AG04450 (cell line): ENCODE measurements at places on chromosomes 2 and 18.

- no peak for DNase-seq
These were observed 251.8 kb upstream of the NETO1 start for GRCh38 chr18:73119574-73119973.

GRCh38 chr2:6982934-6983589, 65.8 kb downstream of the RNF144A start:
- no peak for DNase-seq

GRCh38 chr2:217273162-217273561, 413.3 kb upstream of the TNP1 start:
- no peak for DNase-seq

GRCh38 chr2:152846697-152847470, 128.5 kb downstream of the ARL6IP6 start:
- no peak for DNase-seq

- DNase-seq: no peak
These were observed 142.0 kb downstream of the COL6A3 start for GRCh38 chr2:237271698-237272652.

DNA sequence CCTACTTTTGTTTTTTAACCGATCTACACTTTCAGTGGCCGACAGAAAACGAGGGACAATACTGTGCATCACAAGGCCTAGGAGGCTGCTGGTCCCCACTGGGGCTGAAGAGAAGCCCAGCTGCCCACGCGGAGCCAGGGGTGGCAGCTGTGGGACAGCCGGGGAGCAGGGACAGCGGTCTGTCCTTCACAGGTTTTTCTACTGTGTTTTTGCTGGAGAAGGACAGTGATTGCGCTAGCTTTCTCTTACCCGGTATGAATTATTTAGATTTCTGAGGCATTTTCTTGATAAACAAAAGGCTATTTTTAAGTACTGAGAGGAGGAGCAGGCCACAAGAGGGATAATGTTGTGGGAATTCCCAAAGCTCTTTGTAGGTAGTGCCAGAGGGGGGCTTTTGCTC, 219.8 kb downstream of the ATAD2B start:
- peak; percentile 15 for DNase-seq

GRCh38 chr2:216777637-216778273, 82.1 kb downstream of the TNP1 start:
- DNase-seq: no peak

DNA sequence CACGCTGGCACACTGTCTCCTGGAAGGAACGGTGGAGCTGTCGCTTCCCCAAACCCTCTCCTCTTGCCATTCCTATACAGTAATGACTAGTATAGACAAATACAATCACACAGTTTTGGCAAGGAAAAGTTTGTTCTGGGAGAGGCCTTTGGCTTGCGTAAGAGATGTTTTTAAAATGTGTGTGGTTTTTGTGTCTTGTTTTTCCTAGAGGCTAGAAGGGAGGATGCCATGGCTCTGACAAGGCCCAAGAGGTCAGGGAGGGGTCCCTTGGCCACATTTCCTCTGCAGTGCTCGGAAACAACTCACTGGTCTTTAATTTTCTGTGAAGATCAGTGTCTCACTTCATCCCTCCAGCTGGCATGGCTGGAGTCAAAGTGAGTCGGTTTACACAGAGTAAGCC, 195.9 kb downstream of the SH3RF3 start:
- peak; percentile 92 for DNase-seq

DNA sequence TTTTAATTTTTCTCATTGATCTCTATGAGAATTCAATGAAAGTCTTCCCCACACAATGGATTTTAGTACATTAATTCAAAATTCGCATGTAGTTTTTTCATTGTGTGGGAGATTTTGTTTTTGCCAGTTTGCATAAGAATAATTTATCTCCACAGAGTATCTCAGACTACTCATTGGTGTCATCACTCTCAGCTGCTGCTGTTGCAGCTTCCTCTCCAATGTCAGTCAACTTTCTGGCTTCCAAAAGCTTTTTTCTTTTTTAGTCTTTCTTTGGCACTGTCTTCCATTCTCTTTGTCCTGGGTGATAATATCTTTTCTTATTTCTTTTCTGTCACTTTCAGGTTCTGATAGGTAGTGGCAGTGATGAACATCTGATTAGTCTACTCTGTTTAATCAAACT, 50.5 kb downstream of the PTRHD1 start:
- no peak for DNase-seq

- no peak for DNase-seq
These were observed 31.6 kb downstream of the B3GNT2 start for GRCh38 chr2:62227386-62228075.

GRCh38 chr2:171154348-171154747, 6.3 kb downstream of the TLK1 start:
- DNase-seq: no peak

DNA sequence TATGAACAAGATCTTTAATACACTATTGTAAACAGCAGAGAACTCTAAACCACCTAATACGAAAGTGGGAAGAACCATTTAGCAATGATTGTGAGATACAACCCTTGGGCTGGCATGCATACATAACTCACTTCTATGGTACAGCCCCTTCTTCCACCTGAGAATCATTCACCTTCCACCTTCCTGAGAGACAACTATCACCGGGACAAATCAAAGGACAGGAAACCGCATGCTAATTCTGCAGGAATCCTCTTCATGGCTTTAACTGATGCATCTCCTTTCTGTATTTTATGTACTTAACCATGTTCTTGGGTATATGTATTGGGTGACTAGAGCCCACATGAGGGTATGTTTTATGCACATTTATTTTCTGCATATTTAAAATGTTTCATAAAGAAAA, 123.2 kb downstream of the TRABD2A start:
- DNase-seq: no peak

GRCh38 chr18:13983506-13983905, 68.2 kb upstream of the MC2R start:
- DNase-seq: no peak

GRCh38 chr2:223613017-223613950, 11.1 kb upstream of the SCG2 start:
- DNase-seq: peak; percentile 93

- no peak for DNase-seq
These were observed 108.5 kb downstream of the WDSUB1 start for GRCh38 chr2:159177957-159178356.

- DNase-seq: peak; percentile 82
These were observed 40.5 kb upstream of the POLE4 start for GRCh38 chr2:74917702-74918619.

DNA sequence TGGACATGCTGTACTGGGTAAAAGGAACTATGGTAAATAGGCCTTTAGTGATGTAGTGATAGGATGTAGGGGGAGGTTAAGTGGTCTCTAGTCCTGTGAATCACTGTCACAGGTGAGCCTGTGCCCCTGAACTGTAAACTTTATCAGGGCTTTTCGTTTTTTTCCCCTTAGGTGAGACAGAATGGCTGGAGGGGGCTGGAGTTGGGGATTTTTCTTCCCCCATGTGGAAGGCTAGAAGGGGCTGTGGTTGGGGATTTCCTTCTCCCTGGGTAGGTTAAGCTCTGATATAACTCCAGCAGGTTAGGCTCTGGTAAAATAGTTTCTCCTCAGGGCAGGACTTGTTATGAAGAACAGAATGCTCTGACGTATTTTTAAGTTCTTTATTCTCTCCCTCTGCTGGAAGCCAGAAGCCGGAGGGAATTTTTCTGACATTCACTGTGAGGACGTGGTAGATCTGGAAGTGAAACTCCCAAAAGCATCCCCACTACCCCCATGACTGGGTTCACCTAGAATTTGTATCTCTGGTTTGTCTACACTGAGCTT, 28.5 kb downstream of the PIKFYVE start:
- DNase-seq: no peak

- no peak for DNase-seq
These were observed 110.3 kb downstream of the RNF152 start for GRCh38 chr18:61782545-61782944.

- peak; percentile 6 for DNase-seq
These were observed 369.1 kb downstream of the MTX2 start for GRCh38 chr2:176638167-176639015.

DNA sequence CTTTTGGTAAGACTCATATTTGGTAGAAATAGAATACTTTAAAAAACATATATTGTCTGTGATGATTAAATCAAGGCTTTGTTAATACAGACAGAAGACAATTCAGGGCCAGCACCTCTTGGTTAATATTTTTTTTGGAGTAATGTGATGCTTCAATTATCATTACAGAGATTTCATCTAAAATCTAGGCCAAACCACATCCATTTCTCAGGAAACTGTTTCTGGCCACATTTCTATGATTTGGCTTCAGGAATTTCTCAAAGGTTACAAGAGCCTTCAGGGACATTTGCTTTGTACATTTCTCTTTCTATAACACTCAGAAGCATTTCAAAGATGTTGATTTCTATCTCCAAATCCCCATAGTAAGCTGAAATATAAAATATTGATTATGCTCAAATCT, 614.9 kb downstream of the LRP1B start:
- DNase-seq: no peak

DNA sequence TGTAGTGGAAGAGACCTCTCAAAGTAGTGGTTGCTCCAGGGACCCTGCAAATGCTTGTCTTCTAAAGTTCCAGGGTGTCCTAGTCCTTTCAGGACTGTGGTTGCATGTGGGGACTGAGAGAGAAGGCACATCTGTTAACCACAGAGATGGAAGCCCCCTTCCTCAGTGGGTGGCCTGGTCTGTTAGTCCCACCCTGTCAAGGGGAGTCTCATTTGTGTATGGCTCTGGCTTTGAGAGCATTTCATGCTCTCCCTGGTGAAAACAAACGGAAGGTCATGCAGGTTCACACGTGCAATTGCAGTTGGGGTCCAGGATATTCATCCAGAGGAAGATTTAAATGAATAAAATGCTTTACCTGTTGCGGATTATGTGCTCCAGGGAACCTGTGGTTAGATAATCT, 219.6 kb downstream of the PRKCE start:
- no peak for DNase-seq

DNA sequence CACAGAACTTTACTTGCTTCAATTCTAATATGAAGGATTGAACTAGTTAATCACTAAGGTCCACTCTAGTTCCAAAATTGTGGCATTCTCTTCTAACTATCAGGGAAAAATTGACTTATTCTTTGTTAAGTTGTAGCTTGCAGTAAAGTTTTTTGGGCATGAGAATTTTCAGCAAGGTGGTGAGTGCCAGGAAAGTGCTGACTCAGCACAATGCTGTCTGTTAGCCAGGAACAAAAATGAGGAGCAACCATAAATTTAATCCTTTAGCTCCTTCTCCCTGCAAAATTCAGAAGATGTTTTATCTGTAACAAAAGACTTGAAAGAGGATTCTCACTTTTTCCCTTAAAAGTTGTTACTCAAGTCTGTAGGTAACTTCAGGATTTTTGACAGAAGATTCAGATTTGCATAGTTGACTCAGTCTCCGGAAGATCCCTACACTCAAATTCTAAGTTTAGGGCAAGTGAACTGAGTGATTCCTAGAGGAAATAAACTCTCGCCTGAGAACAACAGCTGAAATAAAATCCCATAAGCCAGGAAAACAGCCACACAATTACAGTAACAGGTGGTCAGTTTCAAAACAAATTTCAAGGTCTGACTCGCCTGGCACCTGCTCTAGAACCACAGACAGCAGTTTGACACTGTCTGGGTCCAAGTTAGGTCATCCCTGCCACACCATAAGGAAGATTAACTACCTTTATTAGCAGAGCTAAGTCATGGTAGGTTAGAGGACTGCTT, 20.2 kb upstream of the DARS1 start:
- no peak for DNase-seq

GRCh38 chr2:235727174-235727573, 233.3 kb downstream of the AGAP1 start:
- DNase-seq: no peak

- DNase-seq: no peak
These were observed 30.8 kb upstream of the SOX11 start for GRCh38 chr2:5661362-5661761.

DNA sequence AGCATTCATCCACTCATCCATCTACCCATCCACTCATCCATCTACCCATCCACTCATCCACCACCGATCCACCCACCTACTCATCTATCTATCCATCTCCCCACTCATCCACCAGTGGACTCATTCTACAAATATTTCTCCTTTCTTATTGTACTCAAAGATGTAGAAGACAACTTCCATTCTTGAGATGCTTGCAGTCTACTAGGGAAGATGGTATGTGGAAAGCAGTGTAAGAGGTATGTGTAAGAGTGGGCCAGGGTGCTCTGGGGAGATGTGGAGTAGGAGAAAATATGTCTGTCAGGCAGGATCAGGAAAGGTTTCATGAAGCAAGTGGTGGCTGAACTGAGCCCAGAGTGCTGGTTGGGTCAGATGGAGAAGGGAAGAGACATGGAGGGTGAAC, 150.8 kb downstream of the CELF4 start:
- DNase-seq: no peak

DNA sequence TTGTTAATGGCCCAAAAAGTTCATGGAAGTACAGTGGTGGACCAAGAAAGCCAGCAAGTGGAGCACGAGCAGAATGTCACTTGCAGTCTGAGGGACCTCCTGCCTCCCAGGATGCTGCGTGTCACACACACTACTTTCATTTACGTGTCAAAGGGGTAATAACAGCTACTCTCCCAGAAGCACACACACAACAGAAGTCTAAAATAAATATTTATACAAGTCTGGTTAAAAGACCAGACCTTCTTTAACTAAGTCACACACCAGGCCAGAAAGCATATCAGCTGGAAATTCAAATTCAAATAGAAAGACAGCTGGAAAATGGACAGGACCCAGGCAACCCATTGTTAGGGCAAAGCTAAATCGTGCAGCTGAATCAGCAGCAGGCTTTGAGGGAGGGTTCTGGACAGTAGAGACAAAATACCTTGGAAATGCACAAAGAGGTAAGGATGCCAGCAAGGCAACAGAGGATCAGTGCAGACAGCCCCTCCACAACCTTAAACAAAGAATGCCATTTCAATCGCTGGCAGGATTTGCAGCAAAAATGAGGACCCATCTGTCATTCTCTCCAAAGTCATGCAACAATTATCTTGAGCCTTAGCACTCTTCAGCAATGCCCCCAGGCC, 160.5 kb downstream of the TMEM163 start:
- no peak for DNase-seq

DNA sequence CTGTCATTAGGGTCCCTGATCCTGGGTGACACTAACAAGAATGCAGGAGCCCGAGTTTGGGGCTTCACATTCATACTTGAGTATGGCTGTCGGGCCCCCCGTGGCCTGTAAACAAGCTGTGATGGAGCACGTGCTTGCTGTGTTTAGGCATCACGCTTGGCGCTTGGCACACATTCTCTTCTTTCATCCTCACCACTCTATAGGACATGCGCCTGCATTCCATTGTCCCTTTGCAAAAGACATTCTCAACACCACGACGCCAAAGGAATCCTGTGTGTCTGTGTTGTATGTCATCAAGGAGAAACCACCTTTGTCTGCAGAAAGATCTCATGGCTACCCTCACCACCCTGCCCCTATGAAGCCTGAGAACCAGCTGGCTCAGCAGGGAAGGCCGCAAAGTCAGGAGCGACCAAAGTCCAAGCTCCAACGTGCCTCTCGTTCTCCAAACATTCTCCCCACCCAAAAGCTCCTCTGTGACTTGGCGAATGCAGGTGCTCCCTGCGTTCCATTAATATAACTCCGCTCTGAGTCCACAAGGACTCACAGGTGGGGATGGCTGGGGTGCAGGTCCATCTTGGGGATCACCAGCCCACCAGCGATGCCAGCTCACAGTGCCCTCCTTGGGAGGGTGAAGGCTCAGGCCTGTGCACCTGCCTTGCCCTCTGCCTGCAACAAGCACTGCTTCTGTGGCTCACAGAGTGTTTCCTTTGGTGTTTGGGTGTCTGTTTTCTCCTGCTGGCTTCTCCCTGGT, 6.2 kb upstream of the PER2 start:
- no peak for DNase-seq

- no peak for DNase-seq
These were observed 307.9 kb downstream of the TXNL1 start for GRCh38 chr18:56330366-56331110.
